Smooth muscle cell of trachea (primary cell): ENCODE measurements at places on chromosomes 2 and 18. TPM values are rescaled to one million over a fixed set of nuclear protein-coding genes. Genes with fewer than 3 reads are reported as not detected.

KLHL29 gene
- 4.2 and 13.9 TPM in 2 replicates for total RNA-seq

IL36G gene
- total RNA-seq, result not detected in 2 replicates

LOXHD1 gene
- total RNA-seq, result not detected in 2 replicates

EPB41L3 gene
- total RNA-seq, result 56.6 and 74.3 TPM in 2 replicates
